ENCODE measurements at places on chromosomes 12 and 14. TPM values are rescaled to one million over a fixed set of nuclear protein-coding genes. Genes with fewer than 3 reads are reported as not detected.

DNA sequence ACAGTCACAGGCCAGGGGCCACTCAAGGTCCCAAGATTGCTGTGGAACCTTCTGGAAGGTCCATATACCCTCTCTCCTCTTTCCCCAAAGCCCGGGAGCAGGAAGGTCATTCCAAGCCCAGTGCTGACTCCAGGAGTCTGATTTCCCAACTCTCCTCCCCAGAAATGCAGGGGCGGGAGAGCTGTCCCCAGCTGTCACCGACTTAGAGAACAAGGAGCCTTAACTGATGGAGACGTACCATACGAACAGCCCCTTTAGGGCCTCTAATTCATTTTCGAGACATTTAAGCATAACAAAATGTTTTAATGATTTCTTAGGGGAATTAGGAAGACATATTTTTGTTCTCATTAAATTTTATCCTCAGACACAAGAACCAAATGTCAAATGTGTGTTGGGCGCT is 99.2 kb downstream of the PHETA1 start:
- no peaks in the 10 kb centered on the region for H3K27me3 ChIP-seq
- no peak for DNase-seq
- H3K27ac ChIP-seq, result no peak overlapping the region
- H3K36me3 ChIP-seq, result no peaks in the 10 kb centered on the region
- no peak overlapping the region for H3K4me3 ChIP-seq

- H3K4me3 ChIP-seq, result no peak overlapping the region
- H3K4me1 ChIP-seq, result no peaks in the 10 kb centered on the region
- DNase-seq, result no peak
- no peak overlapping the region for H3K27ac ChIP-seq
These were observed 2.2 kb downstream of the VAMP1 start for GRCh38 chr12:6468283-6468575.

GRCh38 chr14:34629657-34630529 is at the start of gene SNX6:
Gene SNX6 (minus strand): TSS chr14:34630148. CDS start chr14:34630116, 32 bp downstream.
- peak within 1 kb of the TSS; percentile 82 for H3K4me3 ChIP-seq
- H3K4me1 ChIP-seq, result no peaks in the 10 kb centered on the region
- peak; percentile 84 for DNase-seq
- no peaks in the 10 kb centered on the region for H3K36me3 ChIP-seq
- peak within 1 kb of the TSS; percentile 94 for H3K27ac ChIP-seq

DNA sequence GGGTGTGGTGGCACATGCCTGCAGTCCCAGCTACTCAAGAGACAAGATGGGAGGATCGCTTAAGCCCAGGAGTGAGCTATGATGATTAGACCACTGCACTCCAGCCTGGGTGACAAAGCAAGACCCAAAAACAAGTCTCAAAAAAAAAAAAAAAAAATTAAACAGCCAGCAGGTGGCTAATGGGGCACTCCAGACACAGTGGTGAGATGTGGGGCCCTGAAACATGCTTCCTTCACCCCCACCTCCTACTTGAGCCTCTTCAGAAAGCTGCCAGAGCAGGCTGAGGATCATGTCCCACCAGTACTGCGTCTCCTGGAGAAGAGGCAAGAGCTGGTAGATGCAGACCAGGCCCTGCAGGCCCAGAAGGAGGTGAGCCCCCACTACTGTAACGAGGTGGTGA is 2.1 kb downstream of the CFAP73 start:
- H3K4me1 ChIP-seq, result peaks cover 12% of the 10 kb centered on the region
- no peak overlapping the region for H3K27ac ChIP-seq
- H3K4me3 ChIP-seq, result no peak overlapping the region

DNA sequence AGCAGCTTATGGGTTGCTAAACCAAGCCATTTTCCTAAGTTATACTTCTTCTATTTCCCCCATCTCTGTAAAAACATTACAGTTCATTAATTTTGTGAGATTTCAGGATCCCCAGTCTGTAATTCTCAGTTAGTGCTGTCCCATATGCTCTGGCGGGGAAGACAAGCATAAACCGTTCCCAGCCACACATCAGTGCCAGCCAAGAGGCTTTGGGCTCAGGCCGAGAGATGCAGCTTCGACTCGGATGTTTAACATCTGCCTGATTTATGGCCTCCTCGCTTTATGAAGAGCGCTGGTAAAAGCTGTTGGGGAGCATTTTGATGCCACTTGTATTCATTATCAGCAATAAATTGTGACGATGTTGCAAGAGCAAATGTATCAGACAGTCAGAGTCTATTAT is 349.1 kb upstream of the CCDC196 start:
- H3K36me3 ChIP-seq, result no peaks in the 10 kb centered on the region
- H3K27ac ChIP-seq, result no peak overlapping the region
- H3K27me3 ChIP-seq, result no peaks in the 10 kb centered on the region
- no peak for DNase-seq
- H3K4me3 ChIP-seq, result no peak overlapping the region

DDN gene
- 0.18 TPM for total RNA-seq

NEUROD4 gene
- not detected for total RNA-seq

PSMA3 gene
- total RNA-seq, result 165 TPM

PTPRO gene
- 9.2 TPM for total RNA-seq

Measured in uterus (tissue), 4 donors.